ENCODE measurements at places on chromosomes 7 and 10. TPM values are rescaled to one million over a fixed set of nuclear protein-coding genes. Genes with fewer than 3 reads are reported as not detected.
A peak's percentile ranks its signal among the peaks of the same experiment; 100 is the strongest.

DNA sequence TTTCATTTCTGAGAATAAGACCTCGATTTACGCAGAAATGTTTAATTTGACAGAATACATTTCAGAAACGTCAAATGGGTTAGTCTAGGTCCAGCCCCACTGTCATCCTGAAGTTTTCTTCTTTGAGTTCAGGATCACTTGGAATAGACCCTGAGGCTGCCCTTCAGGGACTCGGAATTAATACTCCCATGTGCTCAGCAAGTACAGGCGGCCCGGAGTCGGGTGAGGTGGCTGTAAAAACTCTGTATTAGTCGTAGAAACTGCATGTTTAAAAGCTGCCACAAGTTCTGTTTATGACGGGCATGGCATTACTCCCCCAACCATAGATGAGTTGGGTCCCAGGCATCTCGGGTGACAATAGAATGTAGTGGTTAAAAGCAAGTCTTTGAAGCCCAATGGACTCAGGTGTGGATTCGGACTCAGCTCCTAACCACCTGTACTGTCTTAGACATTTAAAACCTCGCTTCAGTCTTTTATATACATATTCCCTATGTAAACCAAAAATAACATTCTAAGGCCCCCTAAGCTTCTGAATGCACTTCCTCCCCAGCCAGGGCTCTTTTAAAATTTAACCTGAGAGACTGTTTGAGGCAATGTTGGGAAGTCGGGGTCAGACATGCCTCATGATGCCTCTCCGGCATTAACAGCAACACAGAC lies 216.3 kb downstream of the ADARB2 start:
- 0 out of 2 replicates have a peak overlapping the region, but pooled peaks have one; percentile 4 for H3K4me3 ChIP-seq
- no peak for DNase-seq
- H3K36me3 ChIP-seq = no peaks in the 10 kb centered on the region
- no peak overlapping the region for H3K27ac ChIP-seq
- no peaks in the 10 kb centered on the region for H3K27me3 ChIP-seq
- peaks cover 33% of the 10 kb centered on the region for H3K4me1 ChIP-seq

ANKRD1 gene
- total RNA-seq = not detected

CCL26 gene
- total RNA-seq = 19.5 TPM

DNA sequence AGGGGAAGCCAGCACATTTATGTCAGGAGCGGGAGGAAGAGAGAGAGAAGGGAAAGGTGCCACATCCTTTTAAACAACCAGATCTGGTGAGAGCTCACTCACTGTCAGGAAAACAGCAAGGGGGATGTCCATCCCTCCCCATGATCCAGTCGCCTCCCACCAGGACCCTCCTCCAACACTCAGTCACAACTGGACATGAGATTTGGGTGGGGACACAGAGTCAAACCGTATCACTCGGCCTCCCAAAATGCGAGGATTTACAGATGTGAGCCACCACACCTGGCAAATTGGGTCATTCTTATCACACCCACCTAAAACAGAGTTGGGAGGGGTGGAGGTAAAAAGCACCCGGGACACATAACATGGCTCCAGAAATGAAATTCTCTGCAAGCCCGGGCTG lies 41.0 kb downstream of the CARD11 start:
- H3K36me3 ChIP-seq = no peaks in the 10 kb centered on the region
- no peaks in the 10 kb centered on the region for H3K27me3 ChIP-seq
- H3K4me3 ChIP-seq = no peak overlapping the region

LRIT1 gene
- total RNA-seq = not detected

- H3K36me3 ChIP-seq = no peaks in the 10 kb centered on the region
- H3K4me3 ChIP-seq = no peak overlapping the region
Measured at GRCh38 chr7:46835556-46835955, 746.4 kb downstream of the TNS3 start.

DNA sequence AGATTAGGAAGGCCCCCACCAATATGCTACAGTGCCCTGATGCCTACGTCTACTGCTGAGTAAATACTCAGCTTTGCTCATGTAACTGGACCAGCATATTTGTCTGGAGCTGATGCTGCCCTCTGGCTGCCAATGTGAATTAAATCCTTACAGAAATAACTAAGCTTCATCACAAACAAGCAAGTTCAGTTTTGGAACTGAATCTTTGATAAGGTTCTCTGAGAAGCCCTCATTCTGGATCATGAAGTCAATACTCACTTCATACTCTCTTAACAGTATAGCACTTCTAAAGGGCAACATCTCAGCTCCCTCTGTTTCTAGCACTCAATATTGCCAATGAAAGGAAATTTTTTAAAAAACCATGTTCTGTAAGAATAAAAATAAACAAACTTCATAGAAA lies 246.7 kb downstream of the ETV1 start:
- no peak overlapping the region for H3K4me3 ChIP-seq
- no peaks in the 10 kb centered on the region for H3K36me3 ChIP-seq
- DNase-seq = peak; percentile 14
- no peak overlapping the region for H3K27ac ChIP-seq
- H3K4me1 ChIP-seq = peaks cover 30% of the 10 kb centered on the region
- no peaks in the 10 kb centered on the region for H3K27me3 ChIP-seq

CALN1 gene
- total RNA-seq = 10.5 TPM

LIPM gene
- total RNA-seq = not detected

DNA sequence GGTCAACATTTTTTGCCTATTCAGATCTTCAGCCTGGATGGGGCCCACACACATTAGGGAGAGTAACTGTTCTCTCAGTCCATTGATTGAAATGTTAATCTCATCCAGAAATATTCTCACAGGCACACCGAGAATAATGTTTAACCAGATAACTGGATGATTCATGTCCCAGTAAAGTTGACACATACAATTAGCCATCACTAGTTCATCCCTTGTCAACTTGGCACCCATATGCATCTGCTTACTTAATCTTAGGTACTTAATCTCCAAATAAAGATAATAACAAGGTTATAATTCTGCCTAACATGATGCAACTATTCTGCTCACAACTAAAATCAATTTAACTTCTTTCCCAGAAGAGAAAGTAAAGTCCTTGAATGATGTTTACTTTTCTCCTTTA lies 502.6 kb downstream of the ADRA2A start:
- H3K4me3 ChIP-seq = no peak overlapping the region
- peaks cover 7% of the 10 kb centered on the region for H3K4me1 ChIP-seq
- H3K27me3 ChIP-seq = no peaks in the 10 kb centered on the region
- H3K27ac ChIP-seq = no peak overlapping the region

DNA sequence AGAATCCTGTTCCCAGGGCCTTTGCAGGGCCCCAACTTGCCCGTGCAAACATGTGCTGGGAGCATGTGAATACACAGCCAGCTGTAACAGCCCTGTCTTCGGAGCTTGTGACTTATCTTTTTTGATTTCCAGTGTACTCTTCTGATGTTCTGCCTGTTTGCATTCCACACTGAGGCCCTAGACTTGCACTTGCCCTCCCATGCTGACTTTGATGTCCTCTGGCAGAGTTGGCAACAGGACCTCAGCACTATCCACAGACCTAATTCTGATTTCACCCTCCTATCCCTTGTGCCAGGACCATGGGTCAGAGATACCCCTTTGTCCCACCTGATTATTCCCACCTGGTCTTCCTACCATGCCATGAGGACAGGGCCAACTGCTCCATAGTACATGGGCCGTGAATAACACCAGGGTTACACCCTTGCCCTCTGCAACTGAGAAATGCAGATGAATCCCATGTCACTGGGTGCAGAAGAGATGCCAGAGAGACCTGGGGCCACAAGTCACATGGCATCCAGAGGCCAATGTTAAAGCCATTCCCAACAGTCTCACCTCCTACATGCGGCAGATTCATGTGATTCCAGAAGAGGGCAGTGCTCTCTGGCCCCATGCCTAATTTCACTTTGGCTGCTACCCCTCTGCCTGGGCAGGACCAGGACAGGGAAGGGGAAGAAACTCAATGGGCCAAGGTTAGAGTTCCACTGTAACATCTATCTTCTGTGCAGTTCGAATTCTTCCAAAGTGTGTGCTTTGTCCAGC lies 43.0 kb downstream of the SCRN1 start:
- no peaks in the 10 kb centered on the region for H3K27me3 ChIP-seq
- peak overlapping the region; percentile 17 for H3K27ac ChIP-seq
- H3K4me3 ChIP-seq = no peak overlapping the region
- DNase-seq = peak; percentile 50
- no peaks in the 10 kb centered on the region for H3K4me1 ChIP-seq

DNA sequence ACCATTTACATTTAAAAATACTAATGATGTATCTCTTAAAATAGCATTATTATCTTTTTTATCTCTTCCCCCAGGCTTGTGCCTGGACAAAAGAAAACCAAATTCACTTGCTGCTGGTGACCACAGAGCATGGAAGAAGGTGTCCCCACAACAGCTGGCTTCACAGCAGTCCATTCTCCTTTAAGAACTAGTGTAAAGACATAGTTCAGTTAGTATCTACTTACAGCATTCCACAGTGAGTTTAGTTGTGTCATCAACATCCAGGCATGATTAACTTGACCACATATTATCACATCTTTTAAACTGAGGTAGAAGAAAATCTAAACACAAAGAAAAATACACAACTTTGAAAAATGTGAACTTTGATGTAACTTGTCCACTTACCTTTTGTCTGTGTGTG lies 55.0 kb downstream of the LRRC17 start:
- no peaks in the 10 kb centered on the region for H3K36me3 ChIP-seq
- no peaks in the 10 kb centered on the region for H3K4me1 ChIP-seq
- no peak overlapping the region for H3K27ac ChIP-seq
- H3K27me3 ChIP-seq = no peaks in the 10 kb centered on the region
- no peak overlapping the region for H3K4me3 ChIP-seq

DNA sequence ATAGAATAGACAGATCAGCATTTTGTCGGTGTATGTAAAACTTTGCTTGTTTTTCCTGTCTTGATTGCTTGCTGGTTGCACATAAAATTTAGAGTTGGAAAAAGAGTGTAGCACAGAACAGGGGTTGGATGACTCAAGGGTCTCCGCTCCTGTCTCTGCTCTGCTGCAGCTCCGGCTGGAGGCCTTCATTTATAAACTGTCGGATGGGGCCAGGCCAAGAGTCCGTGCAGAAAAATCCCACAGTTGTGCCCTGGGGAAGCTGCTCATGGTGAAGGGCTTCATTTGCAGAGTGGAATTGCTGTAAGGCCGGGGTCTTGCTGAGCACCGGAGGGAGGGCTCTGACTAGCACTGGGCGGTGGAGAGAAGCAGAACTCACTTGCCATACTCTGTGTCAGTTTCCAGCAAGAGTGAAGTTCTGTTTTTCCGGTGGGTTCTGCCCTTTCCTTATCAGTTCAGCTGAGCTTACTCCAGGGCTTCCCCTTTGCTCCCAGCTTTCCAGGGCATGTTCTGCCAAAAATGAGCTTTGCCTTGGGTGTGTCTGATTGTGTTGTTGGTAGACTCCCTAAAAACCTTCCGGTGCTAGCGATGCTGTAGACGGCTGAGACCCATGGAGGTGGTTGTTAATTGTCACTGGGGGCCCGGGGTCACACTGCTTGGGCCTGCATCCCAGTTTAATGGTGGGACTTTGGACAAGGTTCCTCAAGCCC lies 67.2 kb downstream of the CAMK1D start:
- H3K4me1 ChIP-seq = no peaks in the 10 kb centered on the region
- H3K27me3 ChIP-seq = no peaks in the 10 kb centered on the region
- DNase-seq = no peak
- H3K27ac ChIP-seq = no peak overlapping the region
- no peak overlapping the region for H3K4me3 ChIP-seq

DNA sequence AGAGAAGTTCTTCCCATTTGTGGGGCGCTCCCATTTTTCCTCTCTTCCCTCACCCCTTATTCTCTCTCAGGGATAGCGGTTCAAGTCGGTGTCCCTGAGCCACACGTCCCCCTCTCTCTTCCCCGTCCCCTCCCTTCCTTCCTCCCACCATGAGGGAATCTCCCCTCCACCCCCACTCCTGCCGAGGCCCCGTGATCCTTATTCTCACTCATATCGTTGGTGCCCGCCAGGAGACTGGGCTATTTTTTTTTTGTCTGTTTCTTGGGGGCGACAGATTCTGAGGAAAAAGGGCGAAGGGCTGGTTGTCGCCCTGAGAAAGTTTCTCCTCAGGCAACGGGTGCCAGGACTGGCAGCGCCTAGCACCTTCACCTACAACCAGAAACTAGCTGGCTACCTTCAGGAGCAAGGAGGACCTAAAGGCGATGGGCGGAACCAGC lies 723 bp downstream of the ZCWPW1 start:
- DNase-seq = no peak
- peaks cover 17% of the 10 kb centered on the region for H3K4me1 ChIP-seq
- peaks cover 12% of the 10 kb centered on the region for H3K36me3 ChIP-seq
- H3K27me3 ChIP-seq = peaks cover 30% of the 10 kb centered on the region
- no peak overlapping the region for H3K27ac ChIP-seq

DNA sequence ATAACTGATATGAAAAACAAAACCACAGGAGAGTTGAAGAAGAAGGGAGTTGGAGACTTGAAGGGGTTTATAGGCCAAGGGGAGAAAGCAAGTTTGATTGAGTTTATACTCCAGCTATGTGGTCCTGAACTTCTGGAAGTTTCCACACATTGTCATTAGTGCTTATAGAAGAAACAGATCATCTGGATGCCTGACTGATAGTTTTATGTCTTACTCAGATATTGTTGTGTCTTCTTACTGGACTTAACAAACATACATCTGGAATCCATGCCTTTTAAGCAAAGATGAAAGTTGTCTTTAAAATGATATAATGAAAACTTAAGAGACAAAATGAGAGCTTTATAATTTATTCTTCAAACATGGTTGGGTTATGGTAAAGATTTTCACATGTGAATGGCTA lies 101.3 kb upstream of the FZD8 start:
- DNase-seq = no peak
- no peaks in the 10 kb centered on the region for H3K36me3 ChIP-seq
- H3K27me3 ChIP-seq = no peaks in the 10 kb centered on the region

GPR85 gene
- total RNA-seq = 0.09 TPM

EPHB6 gene
- 13.9 TPM for total RNA-seq

DNA sequence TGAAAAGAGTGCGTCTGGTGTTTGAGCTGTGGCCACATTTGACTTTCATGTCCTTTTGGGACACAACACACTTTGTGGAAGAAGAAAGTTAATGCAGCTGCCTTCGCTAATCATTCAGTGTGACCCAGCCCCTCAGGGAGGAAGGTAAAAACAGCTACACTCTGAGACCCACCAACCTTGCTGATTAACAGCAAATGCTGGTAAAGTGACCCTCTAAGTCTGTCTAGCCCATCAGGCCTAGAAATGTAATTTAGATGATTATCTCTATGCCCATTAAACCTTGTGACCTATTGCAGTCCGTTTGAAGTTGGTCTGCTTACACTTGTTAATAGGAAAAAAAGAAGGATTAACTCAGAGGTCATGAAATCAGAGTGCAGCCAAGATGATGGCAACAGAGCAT lies 161.9 kb upstream of the WNT16 start:
- no peak for DNase-seq
- no peak overlapping the region for H3K27ac ChIP-seq
- no peaks in the 10 kb centered on the region for H3K4me1 ChIP-seq
- no peaks in the 10 kb centered on the region for H3K27me3 ChIP-seq

- no peak overlapping the region for H3K4me3 ChIP-seq
- H3K4me1 ChIP-seq = peaks cover 26% of the 10 kb centered on the region
- no peak for DNase-seq
- H3K36me3 ChIP-seq = no peaks in the 10 kb centered on the region
Measured at GRCh38 chr10:18402853-18403252, 248.5 kb downstream of the NSUN6 start.

- no peaks in the 10 kb centered on the region for H3K27me3 ChIP-seq
- DNase-seq = no peak
- H3K36me3 ChIP-seq = no peaks in the 10 kb centered on the region
- H3K4me3 ChIP-seq = no peak overlapping the region
- no peak overlapping the region for H3K27ac ChIP-seq
- H3K4me1 ChIP-seq = no peaks in the 10 kb centered on the region
Measured at GRCh38 chr10:53162856-53163255, 390.3 kb upstream of the MBL2 start.

- DNase-seq = no peak
- H3K36me3 ChIP-seq = peaks cover 12% of the 10 kb centered on the region
- H3K4me3 ChIP-seq = no peak overlapping the region
- H3K27ac ChIP-seq = no peak overlapping the region
- 0 out of 2 replicates have a peak, but pooled peaks cover 4% of the 10 kb centered on the region for H3K4me1 ChIP-seq
Measured at GRCh38 chr10:36280321-36280741, 638.2 kb upstream of the FZD8 start.
